ENCODE measurements at places on chromosomes 4 and X. TPM values are rescaled to one million over a fixed set of nuclear protein-coding genes. Genes with fewer than 3 reads are reported as not detected.

Gene RAB33A
- total RNA-seq = 1.4 TPM

Gene UBQLN2
- 17.6 TPM for total RNA-seq

Gene CHRDL1
- 45.1 TPM for total RNA-seq

GRCh38 chrX:50403903-50404302, 66.7 kb downstream of the DGKK start:
- DNase-seq = no peak

GRCh38 chrX:134186362-134187121, 50.4 kb upstream of the CCDC160 start:
- no peak for DNase-seq

DNA sequence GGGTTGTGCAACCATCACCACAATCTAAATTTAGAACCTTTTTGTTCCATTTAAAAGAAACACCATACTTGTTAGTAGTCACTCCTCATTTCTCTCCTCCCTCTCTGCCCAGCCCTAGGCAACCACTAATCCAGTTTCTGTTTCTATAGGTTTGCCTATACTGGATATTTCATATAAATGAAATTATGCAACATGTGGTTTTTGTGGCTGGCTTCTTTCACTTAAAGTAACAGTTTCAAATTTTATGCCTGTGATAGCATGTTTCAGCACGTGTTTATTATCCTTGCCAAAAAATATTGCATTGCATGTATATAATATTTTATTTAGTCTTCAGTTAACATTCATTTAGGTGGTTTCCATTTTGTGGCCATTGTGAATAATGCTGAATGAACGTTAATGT, 437.6 kb downstream of the IL1RAPL1 start:
- no peak for DNase-seq

- no peak for DNase-seq
Measured at GRCh38 chr4:114870987-114871386, 242.4 kb downstream of the NDST4 start.

DNA sequence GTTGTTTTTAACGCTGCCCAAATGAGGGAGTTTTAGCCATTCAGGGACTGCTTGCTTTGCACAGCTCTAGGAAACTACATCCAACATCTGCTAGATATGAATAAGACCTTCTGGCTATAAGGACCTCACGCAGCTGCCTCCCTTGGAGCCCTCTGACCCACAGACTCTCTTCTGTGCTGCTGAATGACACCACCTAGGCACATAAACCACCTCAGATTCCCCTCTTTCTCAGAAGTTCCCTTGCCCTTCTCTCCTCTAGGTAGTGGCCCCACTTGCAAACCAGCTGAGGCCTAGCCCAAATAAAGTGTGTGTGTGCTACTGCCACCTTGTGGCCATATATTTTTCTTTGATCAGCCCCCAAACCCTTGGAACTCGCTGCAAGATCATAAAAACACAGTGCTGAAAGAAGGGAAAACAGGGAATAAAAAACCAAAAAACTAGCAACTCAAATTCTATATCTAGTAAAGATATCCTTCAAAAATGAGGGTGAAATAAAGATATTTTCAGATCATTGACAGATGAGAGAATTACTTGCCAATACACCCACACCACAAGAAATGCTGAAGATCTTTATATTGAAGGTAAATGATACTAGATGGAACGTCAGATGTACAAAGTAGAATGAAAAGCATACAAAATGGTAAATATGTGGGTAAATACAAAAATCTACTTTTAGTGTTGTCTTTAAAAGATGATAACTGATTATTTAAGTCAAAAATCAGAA, 265.9 kb downstream of the ADAMTS3 start:
- no peak for DNase-seq

GRCh38 chr4:161767116-161767515, 396.7 kb downstream of the FSTL5 start:
- DNase-seq = no peak

- DNase-seq = no peak
Measured at GRCh38 chr4:122838034-122838433, 11.4 kb downstream of the FGF2 start.

DNA sequence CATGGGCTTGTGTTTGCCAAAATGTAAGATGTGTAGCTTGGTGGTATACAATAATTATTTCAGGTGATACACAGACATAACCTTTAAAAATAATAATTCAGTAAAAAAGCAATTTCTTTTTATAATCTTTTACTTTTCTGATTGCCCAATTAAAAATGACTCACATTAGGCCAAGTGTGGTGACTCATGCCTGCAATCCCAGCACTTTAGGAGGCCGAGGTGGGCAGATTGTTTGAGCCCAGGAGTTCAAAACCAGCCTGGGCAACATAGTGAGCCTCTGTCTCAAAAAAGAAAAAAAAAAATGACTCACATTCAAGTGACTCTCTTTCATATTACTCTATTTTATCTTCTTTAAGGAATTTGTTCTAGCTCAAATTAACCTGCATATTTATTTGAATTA, 449.4 kb upstream of the HTR2C start:
- DNase-seq = no peak

DNA sequence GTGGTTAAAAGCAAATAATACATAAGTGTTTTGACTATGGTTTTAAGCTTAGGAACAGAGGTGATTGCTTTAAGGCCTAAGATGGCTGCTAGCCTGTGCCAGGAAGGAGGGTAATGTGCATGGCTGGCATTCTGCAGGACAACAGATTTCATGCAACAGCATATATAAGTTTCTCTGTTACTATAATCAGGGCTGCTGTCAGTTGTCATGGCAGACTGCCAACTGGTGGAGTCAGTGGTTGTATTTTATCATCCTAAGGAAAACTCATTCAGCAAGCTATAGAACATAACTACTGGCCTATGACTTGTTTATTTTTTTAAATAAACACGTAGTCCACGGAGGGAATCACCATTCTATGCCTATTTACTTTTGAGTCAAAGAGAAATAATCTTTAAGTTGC, 77.7 kb upstream of the DCAF8L1 start:
- DNase-seq = no peak
